ENCODE measurements at places on chromosomes 1 and 21.

- no peak for DNase-seq
Observed at GRCh38 chr1:13617773-13618172, 34.1 kb downstream of the PDPN start.

GRCh38 chr1:30947212-30947611, 38.7 kb upstream of the SDC3 start:
- no peak for DNase-seq

DNA sequence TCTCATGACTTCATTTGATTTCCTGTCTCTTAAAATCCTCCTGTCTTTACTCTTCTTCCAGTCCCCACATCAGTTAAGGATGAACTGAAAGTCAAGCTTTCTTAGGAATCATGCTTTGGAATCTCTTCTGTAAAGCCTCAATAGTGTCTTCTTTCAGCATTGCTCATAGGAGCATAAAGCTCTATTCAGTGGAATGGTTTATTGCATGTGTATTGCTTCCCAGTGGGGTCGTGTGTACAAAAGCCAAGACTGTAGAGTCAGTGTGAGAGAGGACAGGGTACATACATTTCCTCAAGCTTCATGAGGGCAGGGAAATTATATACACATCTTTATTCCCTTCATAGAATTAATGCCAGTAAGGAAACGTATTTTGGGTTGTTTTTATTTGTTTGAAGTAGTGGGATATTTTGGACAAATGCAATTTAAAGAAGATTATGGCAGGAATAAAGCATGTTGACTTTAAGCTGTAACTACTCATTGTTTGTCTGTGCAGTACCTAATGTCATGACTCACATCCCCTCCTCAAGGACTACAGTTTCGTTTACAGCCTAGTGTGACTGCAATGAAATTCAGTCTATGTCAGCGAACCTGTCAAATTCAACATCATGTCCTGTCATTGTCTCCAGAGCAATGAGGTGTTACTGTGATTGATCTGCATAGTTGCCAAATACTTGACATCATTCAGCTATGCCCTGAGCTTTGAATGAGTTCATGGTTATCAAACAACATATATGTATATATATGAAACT, 2164.2 kb downstream of the NCAM2 start:
- DNase-seq, result no peak

GRCh38 chr1:8560611-8561544, 243.0 kb downstream of the SLC45A1 start:
- DNase-seq, result no peak

- no peak for DNase-seq
Observed at GRCh38 chr1:27967884-27968466, 8.2 kb downstream of the XKR8 start.

- DNase-seq, result no peak
Observed at GRCh38 chr1:107378866-107379265, 238.0 kb downstream of the NTNG1 start.

GRCh38 chr1:47757226-47757975, 239.8 kb downstream of the TRABD2B start:
- DNase-seq, result no peak

DNA sequence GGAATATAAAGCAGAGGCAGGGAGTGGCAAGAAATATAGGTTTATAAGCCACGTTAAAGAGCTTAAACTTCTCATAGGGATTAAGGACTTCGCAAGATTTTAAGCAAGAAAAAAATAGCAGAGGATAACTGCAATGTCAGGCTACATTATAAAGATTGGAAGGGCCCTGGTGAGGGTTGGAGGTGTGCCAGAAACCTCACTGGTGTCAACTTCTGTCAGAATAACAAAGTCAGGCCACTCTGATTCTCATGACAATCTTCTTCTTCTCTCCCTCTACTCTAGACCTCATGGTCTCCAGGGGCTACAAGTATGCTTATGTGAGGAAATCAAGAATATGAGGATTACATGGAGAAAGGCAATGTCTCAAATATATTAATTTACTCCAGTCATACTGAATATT, 32.6 kb upstream of the FMO2 start:
- DNase-seq, result no peak

DNA sequence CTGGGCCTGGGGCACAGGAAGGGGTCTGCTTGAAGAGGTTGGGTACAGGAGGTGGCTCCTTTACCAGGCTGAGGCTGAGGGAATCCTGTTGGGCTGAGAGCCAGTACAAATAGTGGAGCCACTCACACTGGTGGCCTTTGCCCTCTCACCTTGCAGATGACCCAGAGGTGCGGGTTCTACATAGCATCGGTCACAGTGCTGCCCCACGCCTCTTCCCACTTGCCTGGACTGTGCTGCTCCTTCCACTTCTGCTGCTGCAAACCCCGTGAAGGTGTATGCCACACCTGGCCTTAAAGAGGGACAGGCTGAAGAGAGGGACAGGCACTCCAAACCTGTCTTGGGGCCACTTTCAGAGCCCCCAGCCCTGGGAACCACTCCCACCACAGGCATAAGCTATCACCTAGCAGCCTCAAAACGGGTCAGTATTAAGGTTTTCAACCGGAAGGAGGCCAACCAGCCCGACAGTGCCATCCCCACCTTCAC, 1.8 kb upstream of the SLC50A1 start:
- no peak for DNase-seq

GRCh38 chr1:87840767-87841166, 512.1 kb downstream of the LMO4 start:
- no peak for DNase-seq

DNA sequence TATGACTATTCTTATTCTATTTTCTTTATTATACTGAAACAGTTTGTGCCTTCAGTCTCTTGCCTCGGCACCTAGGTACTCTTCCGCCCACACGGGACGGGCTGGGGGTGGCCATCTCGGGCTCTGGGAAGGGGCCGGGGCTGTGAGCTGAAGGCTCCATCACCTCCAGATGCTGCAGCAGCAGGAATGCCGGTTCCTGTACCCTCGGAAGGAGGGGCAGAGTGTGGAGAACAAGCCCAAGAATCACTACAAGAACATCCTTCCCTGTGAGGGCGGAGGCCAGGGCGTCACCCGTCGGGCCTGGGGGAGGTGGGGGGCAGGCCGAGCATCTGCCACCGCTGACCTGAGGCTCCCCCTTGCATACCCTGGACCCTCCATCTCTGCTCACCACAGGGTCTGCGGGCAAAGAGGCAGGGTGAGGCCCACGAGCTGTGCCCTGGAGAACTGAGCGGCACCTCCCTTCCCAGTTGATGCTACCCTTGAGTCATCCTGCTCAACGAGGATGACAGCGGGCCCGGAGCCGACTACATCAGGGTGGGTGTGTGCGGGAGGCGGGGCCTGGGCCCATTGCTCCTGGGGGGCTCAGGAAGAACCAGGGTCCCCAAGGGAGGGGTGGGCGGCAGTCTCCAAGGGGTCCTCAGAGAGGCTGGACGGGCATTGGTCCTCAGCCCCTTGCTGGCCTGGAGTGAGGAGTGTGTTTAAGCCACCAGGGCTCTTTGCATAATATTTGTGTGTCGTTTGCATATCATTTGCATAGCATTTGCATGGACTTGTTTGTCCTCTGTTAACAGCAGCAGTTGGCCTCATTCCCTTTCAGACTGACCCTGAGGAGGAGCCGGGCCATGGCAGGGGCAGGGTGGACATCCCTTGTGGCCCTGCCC, 7.5 kb downstream of the RNF223 start:
- peak; percentile 60 for DNase-seq

- peak; percentile 58 for DNase-seq
Observed at GRCh38 chr1:30765556-30766434, 8.2 kb upstream of the LAPTM5 start.

GRCh38 chr1:187685333-187685732, 856.6 kb downstream of the PLA2G4A start:
- DNase-seq, result no peak

GRCh38 chr1:44013949-44014348, 17.3 kb downstream of the SLC6A9 start:
- DNase-seq, result no peak

- no peak for DNase-seq
Observed at GRCh38 chr1:24540051-24540905, 15.6 kb upstream of the NCMAP start.

DNA sequence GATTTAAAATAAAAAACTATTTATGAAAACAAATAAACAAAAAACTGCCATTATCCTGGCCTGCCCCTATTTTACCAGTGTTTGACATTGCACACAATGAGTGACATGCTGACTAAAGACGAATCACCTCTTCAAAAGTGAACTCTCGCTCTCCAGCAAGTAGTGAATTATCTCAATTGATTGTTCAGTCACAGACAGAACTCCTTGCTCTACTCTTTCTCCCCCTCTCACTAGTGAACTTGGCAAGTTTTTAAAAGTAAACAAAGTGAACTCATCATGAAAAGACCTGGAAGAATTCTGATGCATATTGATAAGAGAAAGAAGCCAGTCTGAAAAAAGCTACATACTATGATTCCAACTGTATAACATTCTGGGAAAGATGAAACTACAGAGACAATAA, 4.7 kb upstream of the C1orf52 start:
- DNase-seq, result no peak

DNA sequence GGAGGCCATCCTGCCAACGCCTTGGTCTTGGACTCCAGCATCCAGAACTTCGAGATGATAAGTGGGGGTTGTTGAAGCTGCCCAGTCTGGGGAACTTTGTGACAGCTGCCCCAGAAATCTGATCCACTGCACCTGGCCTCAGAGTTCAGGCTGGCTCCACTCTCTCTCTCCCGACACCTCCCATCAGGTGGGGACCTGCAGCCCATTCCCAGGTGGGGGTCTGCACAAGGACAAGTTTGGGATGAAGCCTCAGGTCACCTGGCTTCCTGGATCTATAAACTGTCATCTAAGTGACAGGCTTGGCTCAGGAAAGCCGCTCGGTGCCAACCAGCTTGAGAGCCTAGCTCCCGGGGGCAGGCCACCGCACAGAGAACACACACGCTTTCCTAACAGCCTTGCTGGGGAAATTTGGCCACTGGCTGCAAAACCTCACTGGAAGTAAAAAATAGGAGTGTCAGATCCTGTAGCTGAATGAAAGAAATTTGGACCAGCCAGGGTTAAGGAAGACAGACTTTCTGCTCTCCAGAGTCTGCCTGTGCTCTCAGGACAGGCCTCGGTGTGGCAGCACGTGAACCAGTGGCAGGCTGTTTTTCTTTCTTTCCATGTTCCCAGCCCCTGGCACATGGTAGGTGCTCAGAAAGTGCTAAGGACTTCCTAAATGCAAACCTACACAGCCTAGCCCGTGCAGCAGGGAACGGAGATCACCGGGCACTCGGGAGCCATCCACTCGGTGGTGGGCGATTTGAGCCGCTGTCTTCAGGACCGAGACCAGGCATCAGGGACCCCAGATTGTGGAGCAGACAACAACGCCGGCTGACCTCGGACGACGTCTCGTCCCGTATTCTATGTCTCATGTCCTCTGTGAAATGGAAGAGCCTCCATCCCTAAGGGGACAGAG, 42.6 kb upstream of the LBR start:
- peak; percentile 12 for DNase-seq

DNA sequence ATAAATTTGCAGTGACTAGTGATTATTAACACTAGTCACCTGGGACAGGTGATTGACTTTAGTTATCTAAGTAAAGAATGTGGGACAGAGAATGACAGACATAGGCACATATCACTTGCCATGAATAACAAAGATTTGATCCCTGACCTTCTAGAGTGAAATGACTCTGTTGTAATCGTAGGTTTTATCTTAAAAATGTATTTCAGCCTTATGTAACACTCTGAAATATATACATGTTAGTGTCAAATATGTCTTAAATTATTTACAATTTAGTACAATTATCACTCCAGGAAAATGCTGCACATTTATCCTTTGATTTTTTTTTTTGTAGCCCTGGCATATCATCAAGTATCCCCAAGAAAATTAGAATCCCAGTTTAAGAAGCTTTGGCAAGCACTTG, 186.4 kb upstream of the PTGFR start:
- DNase-seq, result no peak

DNA sequence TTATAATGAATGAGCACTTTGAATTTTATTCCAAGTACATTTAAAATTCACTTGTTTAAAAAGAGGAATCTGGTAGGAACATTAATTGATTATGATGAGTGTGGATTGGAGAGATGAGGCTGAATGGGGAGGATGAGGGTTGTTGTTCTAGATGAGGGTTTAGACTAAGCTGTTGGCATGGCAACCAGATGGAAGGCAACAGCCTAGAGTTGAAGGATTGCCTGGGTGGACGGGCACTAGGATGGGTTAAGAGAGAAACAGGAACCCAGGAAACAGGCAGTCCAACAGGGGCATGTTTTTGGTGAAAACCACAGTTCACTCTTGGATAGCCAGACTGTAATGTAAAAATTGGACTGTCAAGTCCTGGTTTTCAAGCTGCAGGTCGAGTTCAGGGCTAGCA, 125.5 kb downstream of the CHRM3 start:
- no peak for DNase-seq

- DNase-seq, result no peak
Observed at GRCh38 chr1:165965857-165966256, 138.4 kb downstream of the UCK2 start.

DNA sequence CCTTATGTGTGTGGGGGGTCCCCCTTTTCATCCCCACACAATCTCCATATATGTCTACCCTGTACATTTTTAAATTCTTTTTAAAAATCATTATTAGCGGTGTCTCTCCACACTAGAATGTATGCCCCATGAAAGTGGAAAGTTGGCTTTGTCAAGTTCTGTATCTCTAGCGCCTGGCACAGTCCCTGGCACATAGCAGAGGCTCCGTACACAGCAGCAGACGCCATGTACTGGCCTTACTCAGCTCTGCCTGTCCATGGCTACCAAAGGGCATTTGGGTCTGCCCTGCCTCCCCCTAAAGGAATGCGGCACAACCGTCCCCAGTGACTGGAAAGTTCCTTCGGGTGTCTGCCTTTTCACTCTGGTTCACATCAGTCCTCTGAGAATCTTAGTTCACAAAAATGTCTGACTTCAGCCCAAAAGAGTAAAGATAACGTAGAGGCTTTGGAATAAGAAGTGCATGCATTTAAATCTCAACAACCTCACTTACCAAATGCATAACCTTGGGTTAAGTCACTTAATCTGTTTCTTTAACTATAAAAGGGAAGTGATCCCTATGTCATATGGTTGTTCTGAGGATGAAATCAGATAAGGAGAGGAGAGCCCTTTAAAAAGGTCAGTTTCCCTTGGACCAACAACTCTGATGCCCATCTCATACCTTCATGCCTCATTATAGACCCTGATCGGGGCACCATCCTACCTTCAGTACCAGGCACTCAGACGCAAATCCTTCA, 61.1 kb downstream of the CD46 start:
- no peak for DNase-seq

DNA sequence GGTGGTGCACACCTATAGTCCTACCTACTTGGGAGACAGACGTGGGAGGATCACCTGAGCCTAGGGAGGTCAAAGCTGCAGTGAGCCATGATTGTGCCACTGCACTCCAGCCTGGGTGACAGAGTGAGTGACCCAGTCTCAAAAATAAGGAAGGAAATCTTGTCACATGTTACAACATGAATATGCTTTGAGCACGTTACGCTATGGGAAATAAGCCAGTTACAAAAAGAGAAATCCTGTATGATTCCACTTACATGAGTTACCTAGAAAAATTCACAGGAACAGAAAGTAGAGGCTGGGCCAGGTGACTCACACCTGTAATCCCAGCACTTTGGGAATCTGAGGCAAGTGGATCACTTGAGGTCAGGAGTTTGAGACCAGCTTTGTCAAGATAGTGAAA, 6.7 kb upstream of the PADI6 start:
- no peak for DNase-seq

GRCh38 chr1:161285521-161285920, 24.2 kb downstream of the MPZ start:
- DNase-seq, result no peak

- DNase-seq, result no peak
Observed at GRCh38 chr1:204692841-204693356, 7.4 kb upstream of the LRRN2 start.
